ENCODE measurements at places on chromosomes 5 and 9. TPM values are rescaled to one million over a fixed set of nuclear protein-coding genes. Genes with fewer than 3 reads are reported as not detected.

Gene ZCCHC9
- total RNA-seq: 26.9 TPM

Gene MARVELD2
- total RNA-seq: 23.4 TPM

Gene SMIM33
- total RNA-seq: not detected

Gene PCDHB4
- 2.1 TPM for total RNA-seq

Gene CDH12
- not detected for total RNA-seq

Gene PROP1
- total RNA-seq: not detected

Gene CNTLN
- total RNA-seq: 9.8 TPM

Gene TMOD1
- 4.4 TPM for total RNA-seq

Gene SNX24
- total RNA-seq: 34.6 TPM

Gene CCDC187
- total RNA-seq: 22.3 TPM

Gene KIF20A
- 1.5 TPM for total RNA-seq

Gene UBAP1
- 45.1 TPM for total RNA-seq

- peaks cover 46% of the 10 kb centered on the region for H3K4me1 ChIP-seq
- H3K4me3 ChIP-seq: no peak overlapping the region
- H3K27ac ChIP-seq: no peak overlapping the region
- DNase-seq: no peak
- peaks cover 9% of the 10 kb centered on the region for H3K36me3 ChIP-seq
These were observed 120.9 kb downstream of the CDC42SE2 start for GRCh38 chr5:131384616-131385214.

GRCh38 chr5:151128817-151129216, 28.8 kb downstream of the ANXA6 start:
- H3K27ac ChIP-seq: no peak overlapping the region
- H3K27me3 ChIP-seq: no peaks in the 10 kb centered on the region
- H3K4me1 ChIP-seq: peaks cover 17% of the 10 kb centered on the region
- no peak for DNase-seq
- H3K36me3 ChIP-seq: no peaks in the 10 kb centered on the region

GRCh38 chr9:137604345-137605086, 970 bp upstream of the ARRDC1 start:
- H3K4me3 ChIP-seq: peak overlapping the region; percentile 94
- peak overlapping the region; percentile 72 for H3K27ac ChIP-seq
- no peaks in the 10 kb centered on the region for H3K36me3 ChIP-seq
- no peaks in the 10 kb centered on the region for H3K27me3 ChIP-seq

- no peaks in the 10 kb centered on the region for H3K36me3 ChIP-seq
- no peak overlapping the region for H3K4me3 ChIP-seq
- no peaks in the 10 kb centered on the region for H3K4me1 ChIP-seq
- no peak for DNase-seq
- no peaks in the 10 kb centered on the region for H3K27me3 ChIP-seq
- no peak overlapping the region for H3K27ac ChIP-seq
These were observed 239.3 kb upstream of the GRIN3A start for GRCh38 chr9:101977614-101978210.

GRCh38 chr5:140186267-140186671, 11.3 kb downstream of the CYSTM1 start:
- no peaks in the 10 kb centered on the region for H3K27me3 ChIP-seq
- no peak overlapping the region for H3K27ac ChIP-seq
- H3K4me3 ChIP-seq: no peak overlapping the region
- peaks cover 35% of the 10 kb centered on the region for H3K4me1 ChIP-seq
- DNase-seq: no peak

GRCh38 chr9:103243553-103243952, 248.4 kb downstream of the CYLC2 start:
- DNase-seq: no peak
- no peak overlapping the region for H3K4me3 ChIP-seq
- H3K4me1 ChIP-seq: no peaks in the 10 kb centered on the region
- H3K27ac ChIP-seq: no peak overlapping the region
- H3K36me3 ChIP-seq: no peaks in the 10 kb centered on the region
- H3K27me3 ChIP-seq: no peaks in the 10 kb centered on the region

- DNase-seq: no peak
- H3K4me1 ChIP-seq: no peaks in the 10 kb centered on the region
- H3K27ac ChIP-seq: no peak overlapping the region
- H3K36me3 ChIP-seq: no peaks in the 10 kb centered on the region
These were observed 721.4 kb upstream of the MEF2C start for GRCh38 chr5:89604342-89604741.

- no peaks in the 10 kb centered on the region for H3K27me3 ChIP-seq
- no peak overlapping the region for H3K4me3 ChIP-seq
- peaks cover 10% of the 10 kb centered on the region for H3K4me1 ChIP-seq
These were observed 6.1 kb upstream of the ZNF79 start for GRCh38 chr9:127418037-127418471.

DNA sequence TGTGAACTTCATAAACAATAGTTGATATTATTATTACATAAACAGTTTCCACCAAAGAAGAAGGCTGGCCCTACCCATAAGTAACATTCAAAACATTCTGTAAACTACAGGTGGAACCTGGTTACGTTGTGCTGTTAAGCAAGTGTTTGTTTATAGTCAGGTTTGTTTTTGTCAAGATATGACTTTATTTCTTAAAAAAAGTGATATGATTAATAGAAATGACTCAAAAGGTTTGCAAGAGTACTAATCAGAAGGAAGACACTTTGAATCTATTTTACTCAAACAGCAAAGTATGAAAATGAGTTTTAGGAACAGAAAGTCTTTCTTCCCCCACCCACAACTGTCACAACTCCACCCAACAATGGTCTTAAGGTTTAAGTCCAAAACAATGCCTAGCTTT, 220.8 kb downstream of the PLK2 start:
- no peaks in the 10 kb centered on the region for H3K27me3 ChIP-seq
- peaks cover 29% of the 10 kb centered on the region for H3K4me1 ChIP-seq
- no peak for DNase-seq
- H3K4me3 ChIP-seq: no peak overlapping the region

GRCh38 chr5:141850786-141851185, 27.4 kb downstream of the PCDH1 start:
- H3K27ac ChIP-seq: peak overlapping the region; percentile 92
- peaks cover 11% of the 10 kb centered on the region for H3K36me3 ChIP-seq
- H3K4me1 ChIP-seq: peaks cover 44% of the 10 kb centered on the region
- H3K27me3 ChIP-seq: no peaks in the 10 kb centered on the region

DNA sequence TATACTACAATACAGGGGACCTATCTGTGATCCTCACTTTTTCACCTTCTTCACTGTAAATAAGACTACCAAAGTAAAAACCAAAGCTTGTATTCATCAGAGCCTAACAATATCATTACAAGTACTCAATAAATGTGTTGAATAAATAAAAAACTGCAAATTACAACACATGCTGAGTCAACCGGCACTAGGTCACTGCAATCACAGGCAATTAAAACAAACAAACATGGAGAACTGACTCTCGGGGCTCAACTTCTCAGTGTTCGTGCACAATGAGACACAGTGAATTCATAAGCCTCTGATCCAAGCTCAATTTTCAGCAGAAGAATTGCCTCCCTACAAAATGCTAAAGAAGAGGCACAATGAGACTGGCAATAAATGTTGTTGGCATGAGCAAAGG, 69.2 kb downstream of the CDK5RAP2 start:
- no peak overlapping the region for H3K4me3 ChIP-seq
- no peak for DNase-seq
- H3K27me3 ChIP-seq: no peaks in the 10 kb centered on the region

- H3K4me1 ChIP-seq: peaks cover 34% of the 10 kb centered on the region
- H3K4me3 ChIP-seq: peak overlapping the region; percentile 87
- DNase-seq: peak; percentile 80
These were observed 546 bp downstream of the DNAJB5 start for GRCh38 chr9:34989946-34990635.

DNA sequence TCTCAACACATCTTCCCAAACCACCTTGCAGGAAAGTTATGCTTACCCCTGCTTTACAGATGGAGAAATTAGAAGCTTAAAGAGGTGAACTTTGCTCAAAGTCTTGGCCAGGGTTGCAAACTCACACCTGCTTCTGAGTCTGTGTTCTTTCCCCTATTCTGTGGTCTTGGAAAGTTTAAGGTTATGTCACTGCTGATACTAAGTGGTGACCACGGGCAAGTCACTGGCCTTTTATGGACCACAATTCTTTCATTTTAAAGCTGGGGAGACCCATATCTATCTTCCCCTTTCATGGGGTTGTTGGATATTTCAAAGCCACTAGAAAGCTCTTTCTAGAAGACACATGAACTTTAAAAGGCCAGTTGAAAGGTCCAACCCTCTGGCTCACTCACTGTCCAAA, 95.4 kb upstream of the KLF4 start:
- H3K27ac ChIP-seq: peak overlapping the region; percentile 86
- DNase-seq: no peak

DNA sequence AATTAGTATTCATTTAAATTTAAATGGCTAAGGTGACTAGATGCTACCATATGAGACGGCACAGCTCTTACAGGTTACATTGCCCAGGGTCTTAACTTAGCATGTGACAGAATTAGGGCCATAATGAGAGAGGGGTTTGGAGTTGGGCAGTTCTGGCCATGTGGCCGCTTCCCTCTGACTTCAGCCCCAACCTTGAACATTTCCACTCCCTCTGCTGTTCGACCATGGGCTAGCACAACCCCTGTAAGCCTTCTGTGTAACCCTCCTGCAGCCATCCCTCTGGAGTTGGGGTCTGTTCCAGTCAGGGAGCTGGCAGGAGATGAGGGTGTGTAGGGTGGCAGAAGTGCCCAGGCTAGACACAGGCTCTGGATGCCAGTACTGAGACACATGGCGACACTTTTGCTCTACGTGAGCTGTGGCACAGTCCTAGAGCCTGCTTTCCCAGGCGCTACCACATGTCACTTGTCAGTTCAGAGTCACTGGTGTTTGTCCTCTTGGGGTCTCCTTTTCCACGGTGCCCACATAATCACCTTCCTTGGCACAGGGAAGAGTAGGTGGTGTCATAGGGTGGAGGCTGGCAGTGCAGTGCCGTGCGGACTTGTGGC, 128.7 kb upstream of the PITX1 start:
- no peak overlapping the region for H3K4me3 ChIP-seq
- no peaks in the 10 kb centered on the region for H3K4me1 ChIP-seq

DNA sequence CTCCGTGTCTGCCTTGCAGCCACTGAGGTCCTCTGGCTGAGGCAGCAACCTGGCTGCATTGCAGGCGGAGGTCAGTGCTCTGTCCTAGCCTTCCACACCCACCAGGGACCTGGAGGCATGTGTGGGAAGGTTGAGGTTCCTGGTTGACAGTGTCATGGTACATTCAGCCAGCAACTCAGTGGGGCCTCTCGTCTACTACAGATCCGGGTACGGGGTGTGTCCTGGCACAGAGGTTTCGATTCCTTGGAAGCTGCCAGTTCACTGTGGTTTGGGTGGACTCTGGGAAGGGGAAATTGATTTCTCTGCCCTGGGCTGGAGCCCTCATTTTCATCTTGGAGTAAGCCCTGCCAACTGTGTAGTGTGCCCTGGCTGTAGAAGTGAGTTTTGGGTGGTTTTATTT, 45.1 kb downstream of the PDE8B start:
- H3K4me3 ChIP-seq: no peak overlapping the region
- no peak for DNase-seq
- no peak overlapping the region for H3K27ac ChIP-seq

All from upper lobe of left lung (tissue), 6 donors.